Hematopoietic multipotent progenitor cell treated with erythropoietin and hydrocortisone succinate and interleukin-3 and kit ligand, for 6 days (in vitro differentiated cells): ENCODE measurements at places on chromosomes 4 and X.
A peak's percentile ranks its signal among the peaks of the same experiment; 100 is the strongest.

DNA sequence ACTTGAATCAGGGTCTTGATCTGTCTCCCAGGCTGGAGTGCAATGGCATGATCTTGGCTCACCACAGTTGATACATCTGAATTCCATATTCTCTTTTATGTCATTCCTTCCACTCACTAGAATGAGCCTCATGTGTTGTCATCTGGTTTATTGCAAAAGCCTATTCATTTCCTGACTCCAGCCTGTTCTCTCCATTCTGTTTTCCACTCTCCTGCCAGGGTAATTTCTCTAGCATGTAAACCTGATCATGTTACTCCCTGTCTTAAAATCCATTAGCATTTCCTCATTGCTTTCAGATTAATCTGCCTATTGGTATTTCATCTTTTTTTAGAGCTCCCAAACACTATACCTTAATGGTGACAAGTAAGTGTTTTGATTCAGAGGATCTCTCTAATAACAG lies 4.3 kb upstream of the DDX60L start:
- no peak for DNase-seq

DNA sequence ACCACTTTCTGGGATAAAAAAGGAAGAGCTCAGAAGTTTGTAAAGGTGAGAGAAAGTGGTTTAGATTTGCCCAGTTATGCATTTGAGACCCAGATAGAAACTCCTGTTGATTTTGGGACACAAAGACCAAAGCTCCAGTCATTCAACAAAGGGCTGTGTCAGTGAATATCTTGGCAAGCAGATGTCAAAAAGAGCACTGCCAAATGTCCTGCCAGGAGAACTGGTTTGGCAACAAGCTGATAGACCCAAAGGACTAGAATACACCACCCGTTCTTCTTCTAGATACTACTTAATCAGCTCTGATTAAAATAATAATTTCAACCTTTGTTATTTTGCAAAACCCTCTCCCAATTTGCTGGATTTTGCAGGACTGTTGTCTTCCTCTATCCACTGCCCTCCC lies 121.4 kb downstream of the NHS start:
- DNase-seq, result no peak

- DNase-seq, result no peak
Measured at GRCh38 chr4:100590325-100590724, 72.5 kb upstream of the EMCN start.

GRCh38 chr4:25666031-25666630 lies 10.5 kb downstream of the SLC34A2 start:
- no peak for DNase-seq

DNA sequence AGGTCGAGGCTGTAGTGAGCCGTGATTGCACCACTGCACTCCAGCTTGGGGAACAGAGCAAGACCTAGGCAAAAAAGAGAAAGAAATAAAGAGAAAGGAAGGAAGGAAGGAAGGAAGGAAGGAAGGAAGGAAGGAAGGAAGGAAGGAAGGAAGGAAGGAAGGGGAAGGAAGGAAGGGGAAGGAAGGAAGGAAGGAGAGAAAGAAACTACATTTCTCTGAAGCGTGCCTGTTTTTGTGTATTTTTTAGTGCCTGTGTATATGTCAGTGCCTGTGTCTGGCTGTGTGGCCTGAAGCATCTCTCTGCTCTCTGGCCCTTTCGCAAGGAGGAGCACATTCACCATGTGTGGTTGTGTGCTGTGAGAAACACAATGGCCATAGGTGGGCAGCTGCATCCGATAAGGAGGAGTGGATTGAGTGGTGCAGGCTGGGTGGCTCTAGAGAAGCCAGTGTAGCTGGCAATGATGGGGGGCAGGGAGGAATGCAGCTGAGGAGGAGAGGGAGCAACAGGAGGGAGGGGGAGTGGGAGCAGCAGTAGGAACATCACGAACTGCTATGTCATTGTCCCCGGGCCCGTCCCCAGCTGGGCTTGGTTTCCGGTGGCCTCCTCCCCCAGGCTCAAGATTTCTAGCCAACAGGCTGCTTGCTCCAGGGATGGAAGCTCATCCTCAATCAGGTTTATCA lies 11.4 kb downstream of the SYN1 start:
- DNase-seq, result peak; percentile 33

- DNase-seq, result no peak
Measured at GRCh38 chrX:39360101-39360500, 558.8 kb downstream of the MID1IP1 start.

- DNase-seq, result no peak
Measured at GRCh38 chrX:27863809-27864208, 56.0 kb downstream of the MAGEB10 start.

DNA sequence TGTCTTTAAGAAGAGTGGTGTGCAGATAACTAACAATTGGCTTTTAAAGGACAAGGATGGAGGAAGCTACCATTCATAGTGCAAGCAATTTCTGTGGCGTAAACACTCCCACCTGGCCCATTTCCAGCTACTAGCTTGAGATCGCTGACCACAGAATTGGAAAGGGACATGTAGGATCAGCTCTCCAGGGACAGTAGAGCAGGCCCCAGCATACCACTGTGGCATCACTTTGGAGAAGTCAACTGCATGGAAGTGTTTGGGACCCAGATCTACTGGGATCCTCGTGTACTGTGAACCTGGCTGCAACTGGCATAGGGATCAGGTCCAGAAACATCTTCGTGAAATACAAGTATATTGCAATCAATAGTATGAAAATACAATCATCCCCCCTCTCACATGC lies 515.0 kb downstream of the INPP4B start:
- no peak for DNase-seq

- no peak for DNase-seq
Measured at GRCh38 chr4:53644607-53645006, 53.3 kb upstream of the LNX1 start.

DNA sequence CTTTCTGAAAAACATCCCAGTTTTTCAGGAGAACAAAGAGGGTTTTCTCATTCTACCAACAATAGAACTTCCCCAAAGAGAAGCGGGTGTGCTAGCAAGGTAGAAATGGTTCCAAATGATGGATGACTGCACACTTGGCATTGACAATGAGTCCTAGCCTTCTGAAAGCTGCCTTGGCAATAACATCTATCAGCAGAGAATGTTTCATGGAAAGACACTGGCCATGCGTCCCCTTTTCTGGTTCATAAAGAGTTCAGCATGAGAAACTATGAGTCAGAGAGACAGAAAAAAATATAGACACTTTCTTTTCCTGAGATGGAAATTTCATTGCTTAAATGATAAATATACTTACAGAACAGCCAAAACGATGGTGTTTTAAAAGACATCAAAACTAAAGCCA lies 236.9 kb upstream of the PRKX start:
- no peak for DNase-seq

DNA sequence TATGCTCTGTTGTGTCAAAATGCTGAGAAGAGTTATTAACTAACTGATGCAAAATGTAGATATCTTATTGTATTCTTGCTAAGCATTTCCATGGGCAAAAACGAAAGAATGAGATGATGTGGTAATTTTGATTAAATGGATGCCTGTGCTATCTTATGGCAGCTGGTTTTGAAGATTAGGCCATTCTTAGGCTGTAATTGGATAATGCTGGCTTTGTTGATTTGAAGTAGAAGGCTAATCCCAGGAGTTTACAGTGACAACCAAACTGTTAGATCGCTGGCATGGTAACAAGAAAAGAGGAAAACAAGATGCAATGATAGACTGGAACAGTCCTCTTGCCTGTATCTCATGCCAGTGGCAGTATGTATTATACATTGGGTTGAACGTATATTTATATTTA lies 74.1 kb upstream of the WDR44 start:
- peak; percentile 59 for DNase-seq

DNA sequence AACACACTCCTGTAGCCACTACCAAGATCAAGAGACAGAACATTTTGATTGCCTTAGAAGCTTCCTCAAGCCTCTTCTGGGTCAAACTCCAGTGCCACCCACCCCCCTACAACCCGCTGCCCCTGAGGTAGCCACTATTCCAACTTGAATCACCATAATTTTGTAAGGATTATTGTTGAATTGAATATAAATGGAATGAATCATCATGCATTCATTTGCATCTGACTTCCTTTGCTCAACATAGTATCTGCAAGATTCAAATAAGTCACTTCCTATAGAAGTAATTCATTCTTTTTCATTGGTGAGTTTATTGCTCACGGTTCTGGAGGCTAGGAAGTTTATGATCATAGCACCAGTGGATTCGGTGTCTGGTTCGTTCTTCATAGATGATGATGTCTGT lies 364.2 kb downstream of the SLITRK2 start:
- no peak for DNase-seq

DNA sequence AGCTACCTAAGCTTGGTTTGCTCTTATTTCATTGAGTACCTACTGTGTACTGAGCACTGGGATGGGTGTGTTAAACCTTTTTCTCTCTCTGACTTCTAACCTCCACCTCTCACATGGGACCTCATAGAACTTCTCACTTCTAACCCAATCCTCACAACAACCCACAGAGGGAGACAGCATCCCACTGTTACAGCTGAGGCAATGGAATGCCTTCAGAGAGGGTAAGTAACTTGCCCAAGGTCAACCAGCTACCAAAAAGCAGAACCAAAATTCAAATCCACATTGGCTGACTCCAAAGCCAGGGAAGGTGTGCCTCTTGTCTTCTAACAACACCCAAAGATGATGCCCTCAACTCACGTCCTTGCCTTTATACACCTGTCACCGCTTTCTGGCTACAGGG lies 5.4 kb downstream of the SEL1L3 start:
- no peak for DNase-seq

GRCh38 chr4:173288296-173288695 lies 45.9 kb downstream of the HMGB2 start:
- peak; percentile 97 for DNase-seq

DNA sequence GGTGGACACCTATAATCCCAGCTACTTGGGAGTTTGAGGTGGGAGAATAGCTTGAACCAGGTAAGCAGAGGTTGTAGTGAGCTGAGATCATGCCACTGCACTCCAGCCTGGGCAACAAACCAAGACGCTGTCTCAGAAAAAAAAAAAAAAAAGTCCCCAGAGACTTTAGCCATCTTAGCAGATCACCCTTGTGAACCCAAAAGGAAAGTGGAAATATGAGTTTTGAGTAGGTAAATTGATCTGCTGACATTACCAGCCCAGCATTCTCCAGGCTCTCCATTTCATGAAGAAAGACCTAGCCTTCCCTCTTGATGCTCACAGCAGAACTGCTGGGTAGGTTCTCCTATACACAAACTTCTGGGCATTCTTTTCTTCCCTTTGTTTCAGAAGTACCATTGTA lies 24.5 kb upstream of the HNRNPD start:
- DNase-seq, result no peak

DNA sequence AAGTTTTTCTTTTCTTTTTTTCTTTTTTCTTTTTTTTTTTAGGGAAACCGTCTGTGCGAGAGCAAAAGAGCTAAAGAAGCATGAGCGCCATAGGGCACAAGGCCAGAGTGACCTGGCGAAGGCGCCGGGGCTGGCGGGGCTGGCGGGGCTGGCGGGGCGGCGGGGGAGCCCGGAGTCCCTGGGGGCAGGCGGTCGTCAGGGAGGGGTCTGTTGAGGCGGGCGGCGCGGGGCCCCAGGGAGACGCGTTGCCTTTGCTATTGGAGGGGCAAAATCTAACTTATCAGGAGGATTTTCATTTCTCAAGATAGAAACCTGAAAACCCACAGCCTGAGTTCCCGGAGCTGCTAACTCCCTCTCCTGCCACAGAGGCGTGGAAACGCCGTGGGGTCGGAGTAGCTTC lies 135.6 kb upstream of the SMAD1 start:
- no peak for DNase-seq

DNA sequence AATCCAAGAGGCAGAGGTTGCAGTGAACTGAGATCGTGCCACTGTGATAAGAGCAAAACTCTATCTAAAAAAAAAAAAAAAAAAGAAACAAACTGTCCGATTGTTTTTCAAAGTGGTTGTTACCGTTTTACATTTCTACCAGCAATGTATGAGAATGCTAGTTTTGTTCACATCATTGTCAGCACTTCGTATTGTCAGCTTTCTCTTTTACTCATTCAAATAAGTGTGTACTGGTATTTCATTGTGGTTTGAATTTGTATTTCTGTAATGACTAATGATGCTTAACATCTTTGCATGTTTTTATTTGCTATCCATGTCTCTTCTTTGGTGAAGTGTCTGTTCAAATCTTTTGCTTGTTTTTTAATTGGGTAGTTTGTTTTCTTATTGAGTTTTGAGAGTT lies 65.8 kb downstream of the GPR101 start:
- DNase-seq, result no peak

- DNase-seq, result no peak
Measured at GRCh38 chr4:4613641-4614286, 71.9 kb upstream of the STX18 start.

GRCh38 chr4:65719635-65720034 lies 49.3 kb upstream of the EPHA5 start:
- DNase-seq, result no peak
